Liver (tissue), 10 donors: ENCODE measurements at places on chromosomes 1 and 21. TPM values are rescaled to one million over a fixed set of nuclear protein-coding genes. Genes with fewer than 3 reads are reported as not detected.

- no peak for DNase-seq
These were observed 88.0 kb upstream of the SLFNL1 start for GRCh38 chr1:41109310-41110197.

GRCh38 chr1:1305300-1306069 is 2.2 kb downstream of the ACAP3 start:
- peak; percentile 74 for DNase-seq

DNA sequence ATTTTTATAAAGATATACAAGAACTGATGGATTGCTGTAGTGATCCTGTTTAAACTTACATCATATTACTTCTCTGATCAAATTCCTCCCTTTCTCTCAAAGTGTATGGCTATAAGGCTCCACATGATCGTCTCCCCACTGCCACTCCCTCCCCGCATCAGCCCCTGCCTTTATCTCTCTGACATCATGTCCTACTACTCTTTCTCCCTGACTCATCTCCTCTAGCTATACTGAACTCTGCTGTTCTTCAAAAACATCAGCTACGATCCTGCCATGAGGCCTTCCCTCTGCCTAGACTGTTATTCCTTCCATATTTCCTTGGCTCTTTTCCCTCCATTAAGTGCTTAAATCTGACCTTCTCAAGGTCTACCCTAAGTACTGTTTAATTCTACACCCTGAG is 22.8 kb downstream of the HFM1 start:
- DNase-seq, result no peak

The IQCC gene
- total RNA-seq, result 0.42 TPM

GRCh38 chr1:204161609-204162493 is 4.3 kb downstream of the REN start:
- DNase-seq, result no peak

The AZIN2 gene
- 2.6 TPM for total RNA-seq

DNA sequence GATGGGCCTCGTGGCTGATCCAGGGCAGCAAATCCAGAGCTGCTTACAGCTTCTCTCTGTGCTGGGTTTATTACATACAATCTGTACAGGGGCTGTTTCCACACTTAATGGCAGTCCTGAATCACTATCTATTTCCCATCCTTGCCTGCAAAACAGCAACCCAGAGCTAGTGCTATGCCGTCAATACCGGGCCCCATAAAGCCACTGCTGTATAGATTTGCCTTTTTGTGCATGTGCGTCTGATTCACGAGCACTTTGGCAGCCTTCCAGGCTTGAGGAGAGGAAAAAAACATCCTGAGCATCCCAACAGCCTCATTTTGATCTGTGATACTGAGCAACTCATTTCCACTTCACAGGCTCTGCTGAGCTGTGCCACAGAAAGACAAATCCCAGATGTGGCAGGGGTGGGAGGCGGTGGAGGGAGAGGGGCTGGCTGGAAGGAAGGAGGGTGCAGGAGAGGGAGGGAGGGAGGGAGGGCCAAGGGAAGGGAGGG is 65.2 kb upstream of the TARBP1 start:
- DNase-seq, result peak; percentile 43

The ETV3L gene
- not detected for total RNA-seq

- DNase-seq, result no peak
These were observed 53.4 kb upstream of the IFFO2 start for GRCh38 chr1:19009882-19010321.
